ENCODE measurements at places on chromosomes 6 and 20.
A peak's percentile ranks its signal among the peaks of the same experiment; 100 is the strongest.

DNA sequence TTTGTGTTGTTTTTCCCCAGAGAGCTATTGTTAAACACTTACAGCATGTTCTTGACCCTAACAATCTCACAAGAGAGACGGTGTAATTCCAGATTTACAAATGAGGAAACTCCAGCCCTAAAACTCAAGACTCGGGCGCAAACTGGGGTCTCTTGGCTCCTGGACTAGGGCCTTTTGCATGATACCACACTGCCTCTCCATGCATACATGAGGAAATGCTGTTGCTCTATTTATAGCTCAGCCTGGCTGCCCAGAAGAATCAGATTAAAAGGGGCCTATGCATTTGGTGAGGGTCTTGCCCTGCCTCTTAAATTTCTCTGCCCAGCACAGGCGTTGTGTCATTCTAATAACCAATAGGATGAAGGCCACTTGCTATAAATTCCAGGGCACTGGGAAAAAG, 30.5 kb upstream of the SNRPB2 start:
- DNase-seq, result no peak

GRCh38 chr6:27161946-27162603, 85.4 kb upstream of the PRSS16 start:
- peak; percentile 68 for DNase-seq

DNA sequence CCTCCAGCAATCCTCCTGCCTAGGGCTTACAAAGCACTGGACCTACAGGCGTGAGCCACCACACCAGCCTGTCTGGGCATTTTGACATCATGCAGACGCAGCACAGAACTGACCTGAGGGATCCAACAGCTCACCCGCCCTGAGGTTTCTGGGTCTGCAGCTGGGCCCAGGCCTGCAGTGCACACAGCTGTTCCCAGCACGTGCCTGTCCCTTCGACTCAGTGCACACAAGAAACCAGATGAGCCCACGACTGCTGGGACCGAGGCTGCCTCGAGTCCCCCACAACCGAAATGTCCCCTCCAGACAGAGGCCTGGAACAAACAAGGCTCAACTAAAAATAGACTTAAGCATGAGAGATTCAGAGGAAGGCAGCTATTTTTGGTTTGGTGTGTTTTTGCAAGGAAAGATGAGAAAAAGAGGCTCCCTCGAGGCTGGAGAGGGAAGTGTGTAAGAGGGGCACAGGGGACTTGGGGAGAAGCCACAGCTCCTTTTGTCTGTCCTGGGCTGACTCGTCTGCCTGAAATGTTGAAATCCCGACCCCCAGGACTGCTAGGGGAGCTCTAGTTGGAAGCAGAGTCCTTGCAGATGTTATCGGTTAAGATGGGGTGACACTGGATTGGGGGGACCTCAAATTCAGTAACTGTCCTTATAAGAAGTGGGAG, 66.3 kb downstream of the YTHDF1 start:
- no peak for DNase-seq

DNA sequence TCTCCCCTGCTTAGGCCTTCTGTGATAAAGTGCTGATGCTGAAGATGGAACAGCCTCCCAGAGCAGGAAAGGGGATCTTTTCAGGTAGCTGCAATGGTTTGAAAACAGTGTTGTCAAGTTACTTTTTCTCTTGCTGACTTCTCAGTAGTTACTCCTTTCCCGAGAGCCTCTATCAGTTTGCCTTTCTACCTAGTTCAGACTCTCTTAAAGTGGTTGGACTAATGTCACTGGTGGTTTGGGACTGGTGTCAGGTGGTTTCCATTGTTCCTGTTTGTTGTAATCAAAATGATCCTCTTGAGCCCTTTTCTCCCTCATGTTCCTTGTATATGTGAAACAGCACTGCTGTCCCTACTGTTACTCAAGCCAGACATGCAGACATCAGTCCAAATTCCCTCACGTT, 91.4 kb downstream of the FAM217A start:
- no peak for DNase-seq

GRCh38 chr20:34794006-34794585, 31.4 kb downstream of the NCOA6 start:
- DNase-seq, result no peak

DNA sequence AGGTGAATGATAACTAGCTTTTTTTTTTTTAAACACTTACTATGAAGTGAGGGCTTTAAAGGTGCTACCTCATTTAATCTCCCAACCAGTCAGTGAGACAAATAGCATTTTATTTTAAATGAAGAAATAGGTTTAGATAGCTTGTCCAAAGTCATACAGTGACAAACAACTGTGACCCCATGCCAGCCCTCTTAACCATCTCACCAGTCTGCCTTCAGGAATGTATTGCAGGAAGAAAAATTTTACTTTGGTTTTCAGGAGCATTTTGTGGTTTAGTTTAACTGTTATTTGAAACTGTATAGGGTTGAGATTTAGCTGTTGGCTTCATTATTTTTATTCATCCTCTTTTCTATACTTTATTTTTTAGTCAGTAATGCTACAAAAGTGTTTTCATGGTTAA, 18.6 kb downstream of the DSE start:
- DNase-seq, result no peak

DNA sequence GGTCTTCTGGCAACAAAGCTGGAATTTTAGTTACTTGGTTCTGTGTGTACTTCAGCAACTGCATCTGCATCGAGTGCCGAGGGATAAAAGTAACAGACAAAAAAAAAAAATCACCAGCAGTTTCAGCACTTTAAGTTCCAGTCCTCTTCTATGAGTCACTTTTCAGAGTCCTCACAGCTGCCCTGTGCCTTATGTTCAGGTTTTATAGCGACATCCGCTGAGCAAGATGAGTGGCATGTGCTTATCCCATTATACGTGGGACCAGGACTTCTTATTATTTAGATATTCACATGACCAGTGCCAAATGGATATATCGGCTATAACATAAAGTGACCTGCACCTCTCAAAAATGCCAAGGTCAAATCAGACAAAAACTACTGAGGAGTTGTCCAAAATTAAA, 242.9 kb downstream of the FOXA2 start:
- DNase-seq, result no peak

DNA sequence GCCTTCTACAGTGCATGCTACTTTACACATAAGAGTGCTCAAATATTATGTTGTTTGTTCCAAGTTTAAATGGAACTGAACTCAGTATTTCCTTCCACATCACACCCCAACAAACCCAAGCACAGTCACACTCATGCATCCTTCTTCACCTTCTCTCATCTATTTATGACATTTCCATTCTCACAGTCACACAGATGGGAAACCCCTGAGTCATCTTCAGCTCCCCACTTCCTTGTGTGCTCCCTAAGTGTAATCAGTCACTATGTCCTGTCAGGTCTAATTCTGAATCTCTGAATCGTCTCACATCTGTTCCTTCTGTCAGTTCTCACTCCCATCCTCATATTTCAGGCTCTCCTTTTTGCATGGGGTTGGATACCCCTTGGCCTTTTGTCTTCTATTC, 96.0 kb downstream of the RIMS1 start:
- no peak for DNase-seq

GRCh38 chr6:31037169-31037568, 26.9 kb downstream of the MUC22 start:
- no peak for DNase-seq

- DNase-seq, result no peak
Observed at GRCh38 chr6:12241493-12242175, 48.5 kb upstream of the EDN1 start.

- DNase-seq, result no peak
Observed at GRCh38 chr20:9867196-9867980, 28.5 kb upstream of the PAK5 start.

DNA sequence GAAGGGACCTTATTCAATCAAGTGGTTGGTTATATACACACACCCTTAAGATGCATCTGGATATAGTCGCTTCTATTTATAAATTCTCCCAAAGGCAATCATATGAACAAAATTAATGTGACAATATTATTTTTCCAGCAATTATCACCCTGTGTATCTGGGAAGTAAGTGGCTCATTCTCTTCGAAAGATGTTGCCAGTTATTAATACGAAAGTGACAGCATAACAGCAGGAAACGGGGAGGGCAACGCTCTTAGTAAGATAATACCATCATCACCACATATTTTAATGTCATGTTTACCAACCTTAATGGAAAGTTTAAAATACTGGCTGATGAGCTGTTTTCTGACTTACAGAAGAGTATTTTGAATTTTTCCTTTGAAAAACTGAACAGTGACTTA, 697.2 kb upstream of the AGPAT4 start:
- DNase-seq, result no peak

GRCh38 chr20:728256-728944, 39.9 kb downstream of the SLC52A3 start:
- DNase-seq, result peak; percentile 3

DNA sequence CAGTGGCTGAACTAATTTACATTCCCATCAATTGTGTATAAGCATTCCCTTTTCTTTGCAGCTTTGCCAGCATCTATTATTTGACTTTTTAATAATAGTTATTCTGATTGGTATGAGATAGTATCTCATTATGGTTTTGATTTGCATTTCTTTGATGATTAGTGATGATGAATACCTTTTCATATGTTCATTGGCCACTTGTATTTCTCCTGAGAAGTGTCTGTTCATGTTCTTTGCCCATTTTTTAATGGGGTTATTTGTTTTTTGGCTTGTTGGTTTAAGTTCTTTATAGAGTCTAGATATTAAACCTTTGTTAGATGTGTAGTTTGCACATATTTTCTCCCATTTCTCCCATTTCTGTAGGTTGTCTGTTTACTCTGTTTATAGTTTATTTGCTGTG, 16.6 kb downstream of the CENPW start:
- no peak for DNase-seq

DNA sequence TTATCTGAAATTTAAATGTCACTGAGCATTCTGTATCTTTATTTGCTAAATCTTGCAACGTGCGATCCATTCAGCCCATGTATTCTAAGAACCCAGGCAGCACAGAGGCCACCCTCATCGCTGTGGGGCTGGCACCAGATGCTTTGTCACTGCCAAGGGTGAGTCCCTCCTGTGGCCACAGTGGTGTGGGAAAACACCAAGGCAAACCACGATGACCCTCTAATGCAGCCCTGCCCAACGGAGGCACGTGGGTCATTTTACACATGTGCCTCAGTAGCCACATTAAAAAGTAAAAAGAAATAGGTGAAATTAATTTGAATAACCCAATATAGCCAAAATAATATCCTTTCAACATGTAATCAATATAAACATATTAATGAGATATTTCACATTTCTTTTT, 221.7 kb downstream of the UNC5CL start:
- DNase-seq, result no peak

GRCh38 chr20:50311308-50312001, 120.8 kb downstream of the CEBPB start:
- no peak for DNase-seq

- DNase-seq, result no peak
Observed at GRCh38 chr6:29633534-29633905, 537 bp upstream of the GABBR1 start.

GRCh38 chr6:20309186-20309585, 92.5 kb upstream of the E2F3 start:
- DNase-seq, result no peak

- DNase-seq, result no peak
Observed at GRCh38 chr20:61422636-61423425, 170.8 kb downstream of the CDH4 start.

DNA sequence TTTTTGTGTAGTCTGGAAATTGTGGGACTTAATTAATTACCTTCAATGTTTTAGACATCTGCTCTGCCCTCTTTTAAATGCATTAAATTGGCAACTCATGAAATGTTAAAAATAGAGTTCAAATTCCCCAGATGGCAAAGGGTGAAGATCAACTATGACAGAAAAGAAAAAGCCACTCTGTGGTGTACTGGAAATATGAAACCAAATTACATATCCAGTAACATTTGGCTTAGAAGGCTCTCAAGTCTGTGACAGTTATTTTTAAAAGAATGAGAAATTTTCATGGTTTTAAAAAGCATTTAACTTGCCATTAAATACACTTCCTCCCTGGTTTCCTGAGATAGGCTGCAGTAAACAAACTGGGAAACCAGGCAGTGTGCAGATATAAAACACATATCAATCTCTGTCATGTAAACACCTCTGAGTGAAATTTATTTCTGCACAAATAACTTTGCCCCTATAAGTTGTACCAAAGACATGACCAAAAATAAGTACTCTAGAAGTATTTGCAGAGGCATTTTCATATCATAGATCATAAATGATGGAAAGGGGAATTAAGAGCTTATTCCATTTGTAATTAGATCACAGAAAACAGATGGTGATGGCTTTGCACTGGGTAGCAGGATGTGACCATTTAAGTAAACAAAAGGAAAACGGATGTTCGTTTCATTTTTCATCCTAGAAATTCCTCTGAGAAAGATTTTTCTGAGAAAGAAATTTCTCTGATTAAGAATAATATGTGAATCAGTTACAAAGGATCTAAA, 360.1 kb downstream of the SAMD5 start:
- DNase-seq, result no peak

GRCh38 chr20:2350606-2351005, 30.1 kb upstream of the TGM6 start:
- DNase-seq, result no peak

DNA sequence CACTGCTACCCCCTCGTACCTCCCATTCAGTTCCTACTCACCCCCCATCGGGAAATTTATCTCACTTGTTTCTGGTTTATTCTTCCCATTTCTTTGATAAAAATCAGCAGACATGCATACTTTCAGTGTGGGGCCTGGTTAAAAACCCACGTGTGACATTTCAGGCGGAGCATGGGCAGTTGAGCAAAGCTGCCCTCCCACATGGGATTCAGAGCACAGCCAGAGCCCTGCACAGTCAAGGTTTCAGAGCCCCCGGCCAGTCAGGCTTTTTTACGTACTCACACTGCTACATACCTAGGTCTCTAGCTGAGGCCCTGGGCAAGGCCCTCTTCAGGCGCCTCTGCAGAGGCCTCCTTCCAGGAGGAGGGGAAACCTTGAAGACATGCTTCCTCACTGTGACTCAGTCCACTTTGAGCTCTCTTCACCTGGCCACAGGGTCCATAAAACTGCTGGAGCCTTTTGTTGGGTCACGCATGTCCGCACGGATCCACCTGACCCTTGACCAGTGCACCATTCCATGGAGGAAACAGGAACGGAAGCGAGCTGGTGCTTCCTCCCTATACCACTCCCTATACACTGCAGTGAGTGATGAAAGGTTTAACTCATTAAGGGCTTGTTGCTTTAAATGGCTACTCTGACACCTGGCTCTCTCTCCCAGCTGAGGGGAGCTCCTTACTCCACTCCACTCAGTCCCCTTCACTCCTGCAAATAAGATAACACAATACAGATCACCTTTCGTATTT, 713.3 kb downstream of the PRKN start:
- DNase-seq, result no peak

DNA sequence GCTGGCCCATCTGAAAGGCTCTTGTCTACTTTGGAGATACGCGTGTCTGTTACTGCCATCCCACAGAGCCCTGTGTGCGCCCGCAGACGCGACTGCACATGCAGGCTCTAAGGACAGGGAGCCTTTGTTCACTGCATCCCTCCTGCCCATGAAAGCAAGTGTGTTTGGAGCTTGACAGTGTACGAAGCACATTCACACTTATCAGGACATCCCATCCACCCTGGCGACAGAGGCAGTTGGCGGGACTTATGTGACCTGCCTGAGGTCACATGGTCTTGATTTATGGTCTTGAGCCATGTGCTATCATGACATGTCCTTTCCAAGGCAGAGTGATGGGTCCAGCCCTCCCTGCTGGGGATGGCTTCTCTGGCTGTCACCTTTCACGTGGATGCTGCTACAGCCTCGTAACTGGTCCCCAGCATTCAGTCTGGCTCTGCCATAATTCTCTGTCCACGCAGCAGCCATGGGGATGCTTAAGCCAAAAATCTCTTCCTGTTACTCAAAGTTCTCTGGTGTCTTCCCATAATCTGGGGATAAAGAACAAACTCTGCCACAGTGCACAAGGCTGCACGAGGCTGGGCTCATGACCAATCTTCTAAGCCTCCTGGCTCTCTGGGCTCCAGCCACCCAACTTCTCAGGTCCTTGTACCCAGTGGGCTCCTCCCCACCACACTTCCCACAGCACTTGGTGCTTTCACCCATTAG, 36.3 kb upstream of the FAM83D start:
- no peak for DNase-seq
